EH (cell line): ENCODE measurements at places on chromosomes 6 and 20.
A peak's percentile ranks its signal among the peaks of the same experiment; 100 is the strongest.

- no peak for DNase-seq
Observed at GRCh38 chr6:78797270-78797669, 70.1 kb upstream of the IRAK1BP1 start.

DNA sequence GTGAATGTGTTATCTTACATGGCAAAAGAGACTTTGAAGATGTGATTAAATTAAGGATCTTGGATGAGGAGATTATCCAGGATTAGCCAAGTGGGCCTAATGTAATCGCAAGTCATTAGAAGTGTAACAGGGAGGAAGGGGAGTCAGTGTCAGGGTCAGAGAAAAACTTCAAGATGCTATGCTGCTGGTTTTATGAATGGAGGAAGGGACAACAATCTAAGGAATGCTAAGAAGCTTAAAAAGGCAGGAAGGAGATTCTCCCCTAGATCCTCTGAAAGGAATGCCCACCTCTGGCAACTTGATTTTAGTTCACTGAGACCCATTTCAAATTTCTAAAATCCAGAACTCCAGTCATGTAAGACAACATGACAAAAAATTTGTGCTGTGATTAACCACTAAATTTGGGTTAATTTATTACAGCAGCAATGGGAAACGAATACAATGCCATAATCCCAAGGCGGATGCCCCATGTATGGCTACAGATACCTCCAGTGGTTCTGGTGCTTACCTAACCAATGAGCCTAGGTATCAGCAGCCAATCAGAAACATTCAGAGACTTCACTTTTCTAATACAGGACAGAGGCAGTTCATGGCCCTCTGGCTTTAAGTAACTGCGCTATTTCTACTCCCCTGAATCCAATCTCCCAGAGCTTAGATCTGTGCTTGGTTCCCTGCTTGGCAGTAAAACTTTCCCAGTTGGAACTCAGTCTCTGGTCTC lies 3.6 kb upstream of the TAAR8 start:
- no peak for DNase-seq

GRCh38 chr20:31679357-31680285 lies 41.9 kb downstream of the COX4I2 start:
- no peak for DNase-seq

DNA sequence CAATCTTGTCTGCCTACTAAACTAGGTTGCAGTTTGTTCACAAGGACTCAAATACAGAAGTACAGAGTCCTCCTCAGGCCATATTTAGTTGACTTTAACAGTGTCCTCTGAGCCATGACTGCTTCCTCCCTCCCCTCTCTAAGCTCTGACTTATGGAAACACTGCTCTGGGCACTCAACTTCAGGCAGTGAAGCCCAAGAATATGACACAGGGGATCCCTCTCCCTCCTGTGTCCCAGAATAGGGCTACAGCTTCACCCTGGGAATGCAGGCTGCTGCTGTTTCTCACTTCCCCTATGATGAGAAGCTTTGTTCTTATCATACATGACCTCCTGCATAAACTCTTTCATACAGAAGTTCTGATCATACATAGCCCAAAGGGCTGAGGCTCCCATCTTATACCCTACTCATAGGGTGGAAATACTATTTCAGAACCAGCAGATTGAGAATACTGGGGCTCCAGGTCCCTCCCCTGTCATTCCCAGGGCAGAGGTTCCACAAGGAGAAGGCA lies 97.3 kb upstream of the UST start:
- no peak for DNase-seq

DNA sequence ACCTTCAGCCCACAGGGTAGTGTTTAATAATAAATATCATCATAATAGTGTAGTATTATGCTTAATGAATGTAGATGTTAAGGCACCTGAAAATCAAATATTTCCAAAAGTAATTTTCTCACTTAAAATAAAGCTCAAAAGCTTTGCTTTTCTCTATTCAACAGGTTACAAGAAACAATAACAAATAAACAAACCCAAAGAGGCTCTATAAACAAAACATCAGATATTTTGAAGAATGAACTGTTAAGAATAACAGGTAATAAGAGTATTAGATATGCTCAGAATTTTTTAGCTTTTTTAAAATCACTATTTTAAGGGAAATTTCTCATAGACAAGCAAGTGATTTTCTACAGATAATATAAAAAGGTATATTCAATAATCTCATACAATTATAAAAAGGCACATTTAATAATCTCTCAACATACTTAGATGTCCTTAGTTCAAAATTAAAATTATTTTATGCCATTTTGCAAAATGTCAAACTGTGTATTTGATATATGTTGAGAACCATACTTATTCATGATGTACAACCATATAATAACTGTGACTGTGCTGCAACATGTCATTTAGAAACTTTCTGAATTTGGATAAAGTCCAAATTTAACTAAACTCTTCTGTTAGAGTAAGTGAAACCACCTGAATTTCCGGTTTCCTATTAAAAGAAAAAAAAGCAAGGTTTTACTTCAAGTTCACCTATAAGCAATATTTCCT lies 35.8 kb downstream of the PHIP start:
- no peak for DNase-seq

DNA sequence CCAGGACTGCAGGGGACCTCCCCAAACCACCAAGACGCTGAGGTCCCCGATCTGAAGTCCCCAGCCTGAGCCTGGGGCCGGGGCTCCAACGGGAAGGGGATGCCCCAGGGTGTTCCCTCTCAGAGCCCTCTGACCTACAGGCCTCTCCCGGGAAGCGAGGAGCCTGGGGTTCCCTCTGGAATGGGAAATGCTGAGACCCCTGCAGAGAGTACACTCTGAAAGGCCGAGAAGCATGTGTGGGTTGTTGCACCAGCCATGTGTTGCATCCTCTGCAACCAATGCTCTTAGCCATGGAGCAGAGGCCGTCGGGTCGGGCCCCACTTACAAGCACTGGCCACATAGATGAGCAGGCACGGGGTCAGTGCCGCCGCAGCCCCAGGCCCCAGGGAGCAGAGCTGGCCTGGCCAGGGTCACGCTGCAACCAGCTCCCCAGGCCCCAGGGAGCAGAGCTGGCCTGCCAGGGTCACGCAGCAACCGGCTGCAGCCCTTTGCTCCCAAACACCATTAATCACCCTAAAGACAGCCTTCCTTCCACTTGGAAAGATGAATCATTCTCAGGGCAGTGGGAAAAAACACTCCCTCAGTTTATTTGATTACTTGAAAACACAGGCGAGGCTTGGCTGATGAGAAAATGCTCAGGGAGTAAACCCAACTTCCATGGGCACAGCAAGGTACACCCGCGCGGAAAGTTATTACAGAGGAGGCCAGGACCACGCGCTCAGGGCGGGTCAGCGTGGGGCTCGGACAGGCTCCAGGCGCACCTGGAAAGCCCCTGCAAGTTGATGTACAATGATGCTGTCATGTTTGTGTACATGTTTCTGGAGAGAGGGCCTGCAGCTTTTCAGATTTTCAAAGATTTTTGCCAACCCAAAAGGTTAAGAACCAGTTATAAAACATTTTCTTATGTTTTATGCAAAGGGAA lies 78.0 kb upstream of the AFDN start:
- DNase-seq: no peak

- no peak for DNase-seq
Observed at GRCh38 chr6:118134736-118135135, 227.7 kb downstream of the SLC35F1 start.

DNA sequence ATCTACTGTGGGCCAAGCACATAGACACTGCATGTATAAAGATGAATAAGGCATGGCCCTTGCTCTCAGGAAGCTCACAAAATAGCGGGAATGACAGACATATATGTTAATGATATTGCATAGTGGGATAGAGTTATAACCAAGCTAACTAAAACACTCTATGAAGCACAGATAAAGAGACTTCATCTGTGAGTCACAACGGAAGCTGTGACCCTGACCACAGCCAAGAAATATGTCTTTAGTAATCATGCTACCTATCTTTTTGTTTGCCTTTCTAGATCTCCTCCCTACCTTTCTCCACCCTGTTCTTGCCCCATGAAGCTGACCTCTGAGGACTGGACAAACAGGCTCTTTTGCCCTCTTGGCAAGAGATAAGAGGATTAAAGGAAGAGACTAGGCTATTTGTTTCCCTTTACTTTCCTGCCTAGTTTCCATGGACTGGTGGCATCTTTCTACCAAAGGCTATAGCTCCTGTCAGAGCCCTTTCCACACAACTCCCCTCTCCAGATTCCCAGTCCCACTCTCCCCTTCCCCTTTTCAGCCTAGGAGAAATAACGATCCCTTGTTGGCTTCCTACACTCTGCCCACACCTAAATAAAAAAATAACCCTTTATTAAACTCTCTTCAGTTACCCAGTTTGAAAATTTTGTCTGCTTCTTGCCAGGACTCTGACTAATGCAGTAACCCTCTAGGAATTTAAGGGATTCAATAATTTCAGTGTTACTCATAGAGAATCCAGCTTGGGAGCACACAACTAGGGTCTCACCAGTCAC lies 504.9 kb upstream of the MARCKS start:
- peak; percentile 90 for DNase-seq

- DNase-seq: no peak
Observed at GRCh38 chr6:124812067-124812466, 150.2 kb upstream of the RNF217 start.

GRCh38 chr6:153625089-153625488 lies 414.0 kb upstream of the OPRM1 start:
- peak; percentile 1 for DNase-seq

GRCh38 chr6:150720774-150721233 lies 121.1 kb downstream of the PLEKHG1 start:
- DNase-seq: no peak

GRCh38 chr20:46416421-46416820 lies 10.0 kb upstream of the ELMO2 start:
- no peak for DNase-seq

- DNase-seq: peak; percentile 8
Observed at GRCh38 chr6:26501482-26501986, 1.4 kb downstream of the BTN1A1 start.

- DNase-seq: no peak
Observed at GRCh38 chr6:67221226-67221625, 1413.9 kb upstream of the ADGRB3 start.

DNA sequence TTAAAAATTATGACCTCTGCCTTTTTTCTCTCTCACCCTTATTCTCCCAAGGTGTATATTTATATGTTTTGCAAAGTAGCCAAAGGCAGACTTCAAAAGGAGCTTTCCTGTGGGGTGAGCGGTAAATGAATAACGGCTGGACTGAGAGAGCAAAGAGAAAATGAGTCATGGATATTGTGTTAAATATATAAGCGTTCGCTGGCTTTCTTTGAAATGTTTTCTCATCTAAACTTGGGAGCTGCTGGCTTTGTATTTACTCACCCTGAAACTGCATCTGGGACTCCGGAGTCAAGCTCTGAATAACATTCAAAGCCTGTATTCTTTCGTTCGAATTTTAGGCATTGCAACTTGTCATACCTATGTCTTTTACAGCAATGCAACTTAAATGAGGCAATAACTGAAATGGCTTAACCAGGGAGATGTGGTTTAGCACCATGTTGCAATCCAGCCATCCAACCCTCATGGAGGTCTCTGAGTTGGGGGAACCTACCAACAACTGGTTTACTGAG lies 32.0 kb downstream of the ATXN1 start:
- DNase-seq: peak; percentile 61

DNA sequence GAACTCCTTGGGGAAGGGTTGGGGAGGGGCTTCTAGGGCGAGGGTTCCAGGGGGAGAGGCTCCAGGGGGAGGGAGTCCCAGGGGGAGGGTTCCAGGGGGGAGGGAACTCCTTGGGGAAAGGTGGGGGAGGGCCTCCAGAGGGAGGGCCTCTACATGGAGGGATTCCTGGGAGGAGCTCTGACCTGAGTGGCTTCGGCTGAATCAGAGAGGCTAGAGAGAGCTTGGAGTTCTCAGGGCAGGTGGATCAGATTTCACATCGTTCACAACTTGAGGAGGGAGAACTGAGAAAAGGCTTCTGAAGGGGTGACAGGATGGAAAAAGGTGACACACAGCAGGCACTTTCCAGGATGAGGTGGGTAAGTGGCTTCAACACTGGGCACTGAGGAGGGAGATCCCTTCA lies 49.1 kb downstream of the DAAM2 start:
- no peak for DNase-seq

GRCh38 chr20:12928755-12929401 lies 79.9 kb upstream of the SPTLC3 start:
- DNase-seq: peak; percentile 65

DNA sequence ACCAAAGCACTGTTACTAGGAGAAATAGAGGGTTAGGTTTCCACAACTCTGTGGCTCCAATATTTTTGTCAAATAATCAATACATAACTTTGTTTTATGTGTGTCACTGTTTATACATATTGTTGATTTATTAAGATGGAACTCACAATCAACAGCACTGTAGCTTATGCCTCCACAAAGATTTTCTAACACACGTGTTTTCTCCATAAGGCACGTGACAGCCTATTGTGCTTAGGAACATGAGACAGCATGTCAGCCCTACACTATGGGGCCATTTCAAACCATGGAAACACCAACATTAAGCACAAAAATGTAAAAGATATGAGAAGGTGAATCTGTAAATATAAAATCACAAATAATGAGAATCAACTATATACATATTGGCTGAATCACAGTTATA lies 127.0 kb downstream of the PAK5 start:
- DNase-seq: no peak

GRCh38 chr6:71649915-71650314 lies 236.4 kb upstream of the RIMS1 start:
- DNase-seq: no peak

DNA sequence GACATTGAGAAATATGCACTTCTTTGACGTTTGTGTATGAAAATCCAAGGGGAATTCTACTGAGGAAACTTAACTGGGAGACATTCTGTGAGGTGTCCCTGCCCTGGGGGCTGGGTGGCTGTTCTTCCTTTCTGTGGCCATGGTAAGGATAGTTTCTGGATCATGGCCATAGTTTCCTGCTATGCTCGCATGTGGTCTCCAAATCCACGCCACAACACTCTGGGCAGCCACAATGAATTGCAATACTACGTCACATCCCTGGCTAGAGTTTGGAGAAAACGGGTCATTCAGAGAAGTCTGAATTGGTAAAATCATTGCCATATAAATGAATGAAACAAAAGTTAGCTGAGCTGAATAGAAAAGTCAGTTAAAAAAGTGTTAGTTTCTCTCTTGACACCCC lies 230.6 kb downstream of the UTRN start:
- DNase-seq: no peak

GRCh38 chr6:45462190-45463134 lies 84.7 kb upstream of the SUPT3H start:
- no peak for DNase-seq

DNA sequence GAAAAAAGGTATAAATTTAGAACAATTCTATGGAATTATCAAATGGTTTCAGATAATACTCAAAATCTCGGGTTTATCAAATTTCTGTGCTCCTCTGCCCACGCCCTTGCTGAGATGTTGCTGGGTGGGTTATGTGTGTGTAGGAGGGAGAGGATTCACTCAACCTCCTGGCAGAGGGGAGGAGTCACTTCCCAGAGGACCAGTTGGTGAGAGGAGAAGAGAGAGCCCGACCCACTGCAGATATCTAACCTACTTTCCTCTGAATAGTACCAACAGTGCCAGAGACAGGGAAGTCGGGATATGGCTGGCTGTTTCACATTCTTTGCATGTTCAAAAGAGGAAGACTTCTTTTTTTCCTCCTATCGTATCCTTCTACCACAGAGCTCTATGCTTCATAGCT lies 187.1 kb upstream of the MAN1A1 start:
- DNase-seq: no peak
